ENCODE measurements at places on chromosomes 13 and 19.

DNA sequence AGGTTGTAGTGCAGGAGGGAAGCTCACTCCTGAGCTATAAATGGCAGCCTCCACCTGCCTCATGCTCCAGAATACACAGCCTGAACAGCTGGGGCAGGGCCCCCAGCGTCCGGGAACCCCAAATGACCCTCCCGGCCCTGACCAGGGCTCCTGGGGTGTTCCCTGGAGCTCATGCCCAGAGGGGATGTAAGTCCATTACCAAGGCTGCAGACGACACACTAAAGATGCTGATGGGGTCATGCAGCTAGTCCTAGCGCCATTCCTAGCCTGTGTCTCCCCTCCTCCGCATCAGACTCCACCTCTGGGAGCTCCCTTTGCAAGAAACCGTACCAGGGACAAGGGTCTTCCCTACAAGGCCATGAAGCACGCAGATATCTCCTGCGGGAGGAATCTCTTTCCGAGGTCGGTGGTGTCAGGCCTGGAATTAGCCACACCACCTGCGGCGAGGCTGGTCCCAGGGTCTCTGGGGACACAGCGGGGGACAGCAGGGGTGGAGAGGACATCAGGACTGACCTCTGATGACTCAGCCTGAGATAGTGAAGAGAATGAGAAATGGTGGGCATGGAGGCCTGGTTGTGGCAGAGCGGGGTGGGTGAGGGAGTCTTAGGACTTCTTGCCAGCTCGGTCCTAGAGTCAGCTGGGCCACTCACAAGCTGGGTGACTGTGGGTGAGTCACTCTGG is 11.9 kb upstream of the TPM4 start:
- no peak for DNase-seq

GRCh38 chr13:57716295-57716694 is 84.8 kb downstream of the PCDH17 start:
- no peak for DNase-seq

DNA sequence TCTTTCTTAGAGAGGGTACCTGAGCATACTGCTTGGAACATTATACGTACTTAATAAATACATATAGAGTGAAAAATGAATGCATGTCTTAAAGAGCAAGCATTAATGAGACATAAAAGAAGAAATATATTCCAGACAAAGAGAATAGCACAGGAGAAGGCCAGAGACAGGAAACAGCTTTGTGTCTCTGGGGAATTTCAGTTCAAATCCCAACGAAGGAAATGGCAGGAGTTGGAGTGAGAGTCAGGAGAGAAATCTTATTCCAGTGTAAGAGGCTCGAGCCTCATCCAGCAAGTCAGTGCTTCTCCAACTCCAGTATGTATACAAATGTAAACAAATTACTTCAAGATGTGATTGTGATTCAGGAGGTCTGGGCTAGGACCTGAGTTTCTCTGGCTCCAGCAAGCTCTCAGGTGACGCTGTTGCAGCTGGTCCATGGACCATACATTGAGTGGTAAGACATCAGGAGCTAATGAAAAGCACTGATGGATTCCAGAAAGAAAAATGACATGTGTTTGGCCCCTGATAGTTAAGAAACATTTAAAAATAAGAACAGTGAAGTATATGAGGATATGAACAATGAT is 108.2 kb downstream of the RAP2A start:
- DNase-seq, result no peak

- no peak for DNase-seq
Measured at GRCh38 chr13:110305949-110306339, 1.0 kb downstream of the COL4A1 start.

DNA sequence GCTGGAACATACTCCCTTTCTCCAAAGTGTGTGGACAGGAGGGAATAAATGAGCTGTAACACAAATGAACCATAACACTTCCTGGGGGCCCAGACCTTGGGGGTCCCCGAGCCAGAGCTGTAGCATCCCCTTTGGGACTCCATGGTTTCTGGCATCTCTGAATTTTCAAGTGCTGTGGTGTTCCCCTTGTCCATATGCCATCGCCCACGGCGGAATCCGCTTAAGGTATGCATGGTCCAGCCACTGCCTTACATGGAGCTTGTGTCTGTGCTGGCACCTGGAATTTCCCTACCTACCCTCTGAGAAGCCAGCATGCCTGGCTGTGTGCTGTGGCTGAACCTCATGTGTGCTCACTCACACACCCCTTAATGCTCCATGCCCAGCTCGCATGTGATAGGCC is 943.6 kb downstream of the SLITRK1 start:
- DNase-seq, result no peak

GRCh38 chr19:51521781-51522180 is 9.7 kb downstream of the SIGLEC6 start:
- DNase-seq, result no peak

GRCh38 chr19:17579661-17580244 is 24.3 kb downstream of the COLGALT1 start:
- peak; percentile 94 for DNase-seq

- DNase-seq, result peak; percentile 72
Measured at GRCh38 chr19:4866595-4867424, 657 bp downstream of the PLIN3 start.

- peak; percentile 60 for DNase-seq
Measured at GRCh38 chr19:34241513-34242337, 12.6 kb upstream of the GARRE1 start.

DNA sequence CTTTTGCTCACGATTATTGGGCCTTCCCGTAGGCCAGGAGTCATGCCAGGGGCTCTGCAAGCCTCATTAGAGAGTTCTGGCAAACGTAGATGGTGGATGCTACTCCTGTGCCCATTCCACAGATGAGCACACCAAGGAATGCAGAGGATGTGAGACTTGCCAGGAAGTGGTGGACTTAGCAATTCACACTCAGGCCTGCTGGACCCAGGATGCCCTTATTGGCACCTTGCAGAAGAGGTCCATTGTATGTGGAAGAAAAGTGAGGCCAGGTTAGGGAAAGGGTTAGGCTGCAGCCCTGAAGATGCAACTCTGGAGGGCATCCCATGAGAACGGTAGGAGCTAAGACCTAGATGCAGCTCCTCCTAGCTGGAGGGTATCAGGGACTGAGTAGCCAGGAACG is 5.9 kb downstream of the UNC13A start:
- DNase-seq, result no peak

DNA sequence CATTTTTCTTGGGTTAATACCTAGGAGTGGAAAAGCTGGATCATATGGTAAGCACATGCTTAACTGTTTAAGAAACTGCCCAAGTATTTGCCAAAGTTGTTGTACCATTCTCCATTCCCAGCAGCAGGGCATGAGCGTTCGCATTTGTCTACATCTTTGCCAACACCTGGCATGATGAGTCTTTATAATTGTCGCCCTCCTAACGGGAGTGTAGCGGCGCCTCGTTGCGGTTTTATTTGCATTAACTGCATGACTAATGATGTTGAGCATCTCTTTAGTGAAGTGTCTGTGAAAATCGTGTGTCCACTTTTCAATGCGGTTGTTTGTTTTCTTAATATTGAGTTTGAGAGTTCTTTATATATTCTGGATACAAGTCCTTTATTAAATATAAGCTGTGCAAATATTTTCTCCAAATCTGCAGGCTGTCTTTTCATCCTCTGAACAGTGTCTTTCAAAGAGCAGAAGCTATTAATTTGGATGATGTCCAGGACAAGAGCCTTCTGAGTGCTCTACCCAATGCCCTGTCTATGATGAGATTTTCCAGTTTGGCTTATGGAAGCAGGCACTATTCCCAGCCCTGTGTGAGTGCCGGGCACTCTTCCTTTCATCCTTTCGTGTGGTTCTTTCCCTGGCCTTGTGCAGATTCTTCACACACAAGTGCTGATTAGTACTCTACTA is 202.0 kb downstream of the FOXO1 start:
- DNase-seq, result no peak

DNA sequence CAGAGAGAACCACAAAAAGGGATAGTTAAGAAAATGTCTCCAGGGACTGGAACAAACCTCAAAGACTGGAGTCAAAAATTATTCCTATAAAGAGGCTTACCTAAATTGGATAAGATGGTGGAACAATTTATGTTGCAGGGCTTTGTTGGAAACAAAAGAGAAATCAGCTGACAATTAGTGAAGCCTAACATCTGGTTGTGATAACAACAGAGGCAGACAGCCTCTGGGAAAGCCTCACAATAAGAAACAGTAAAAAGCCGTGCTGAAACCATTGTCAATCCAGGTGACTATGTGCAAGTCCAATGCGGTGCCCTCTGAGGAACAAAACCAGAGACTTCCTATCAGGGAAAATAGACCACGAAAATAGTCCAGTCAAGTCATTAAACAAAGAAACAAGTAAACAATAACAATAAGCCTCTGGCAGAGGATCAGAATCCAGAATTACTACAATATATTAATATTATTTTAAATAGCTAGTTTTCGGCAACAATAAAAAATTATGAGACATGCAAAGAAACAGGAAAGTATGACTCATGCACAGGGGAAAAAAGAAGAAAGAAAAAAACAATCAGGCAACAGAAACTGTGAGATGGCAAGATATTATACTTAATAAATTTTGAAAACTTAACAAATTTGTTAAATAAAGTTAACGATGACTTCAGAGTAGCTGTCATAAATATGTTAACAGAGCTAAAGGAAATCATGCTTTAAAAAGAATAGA is 99.7 kb upstream of the RXFP2 start:
- DNase-seq, result no peak

DNA sequence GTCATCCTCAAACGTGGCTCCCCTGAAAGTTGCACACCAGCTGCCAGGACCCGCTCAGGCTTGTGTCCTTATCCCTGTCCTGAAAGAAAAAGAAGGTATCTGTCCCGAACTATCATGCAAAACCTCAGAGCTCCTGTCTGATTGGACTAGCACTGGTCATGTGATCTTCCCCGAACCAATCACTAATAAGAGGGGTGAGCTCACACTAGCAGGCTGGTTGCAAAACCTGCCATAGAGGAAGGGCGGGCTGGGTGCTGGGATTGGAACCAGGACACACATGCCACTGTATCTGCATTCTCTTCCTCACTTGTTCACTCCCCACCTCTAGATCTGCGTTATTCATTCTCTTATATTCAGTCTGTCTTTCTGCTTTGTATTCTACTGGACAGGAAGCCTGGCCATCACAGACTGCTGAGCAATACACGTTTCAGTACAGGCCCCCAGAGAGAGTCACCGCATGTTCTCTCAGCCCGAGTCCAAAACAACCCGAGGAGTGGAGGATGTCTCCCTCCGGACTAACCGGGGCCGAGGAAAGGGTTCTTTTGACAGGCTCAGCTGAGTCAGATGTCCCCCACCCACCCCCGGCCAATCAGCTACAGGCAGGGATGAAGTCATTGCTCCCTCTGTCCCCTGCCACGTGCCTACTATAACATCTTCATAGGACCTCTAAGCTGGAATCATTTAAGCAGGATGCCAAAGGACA is 97.7 kb downstream of the SIPA1L3 start:
- DNase-seq, result peak; percentile 92

DNA sequence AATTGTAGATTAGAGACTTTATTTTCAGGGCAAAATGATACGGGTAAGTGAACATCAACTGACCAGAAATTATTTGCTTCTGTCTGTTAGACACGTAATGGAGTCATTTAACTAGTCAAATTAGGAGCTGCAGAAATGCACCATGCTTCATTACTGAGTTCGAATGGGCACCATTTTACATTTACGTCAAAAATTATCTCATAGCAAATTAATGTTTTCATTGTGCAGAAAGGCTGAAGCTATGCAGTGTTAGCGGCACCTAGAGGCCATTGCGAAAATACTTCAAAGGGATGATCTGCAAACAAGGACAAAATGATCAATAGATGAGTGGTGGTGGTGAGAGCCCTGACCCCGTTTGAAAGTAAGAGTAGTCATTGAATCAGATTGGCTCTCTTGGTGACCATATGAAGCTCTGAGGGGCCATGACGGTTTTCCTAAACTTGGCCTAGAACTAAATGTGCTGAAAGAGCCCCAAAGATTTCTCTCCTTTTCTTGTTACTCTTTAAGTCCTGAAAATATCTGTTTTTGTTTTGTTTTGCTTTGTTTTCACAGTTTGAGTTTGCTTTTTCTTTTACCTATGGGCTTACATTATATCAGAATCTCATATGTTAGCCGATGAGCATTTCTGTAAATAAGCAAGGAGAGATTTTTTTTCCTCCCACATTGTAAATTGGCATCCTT is 277.9 kb downstream of the ZNF536 start:
- DNase-seq, result peak; percentile 76

DNA sequence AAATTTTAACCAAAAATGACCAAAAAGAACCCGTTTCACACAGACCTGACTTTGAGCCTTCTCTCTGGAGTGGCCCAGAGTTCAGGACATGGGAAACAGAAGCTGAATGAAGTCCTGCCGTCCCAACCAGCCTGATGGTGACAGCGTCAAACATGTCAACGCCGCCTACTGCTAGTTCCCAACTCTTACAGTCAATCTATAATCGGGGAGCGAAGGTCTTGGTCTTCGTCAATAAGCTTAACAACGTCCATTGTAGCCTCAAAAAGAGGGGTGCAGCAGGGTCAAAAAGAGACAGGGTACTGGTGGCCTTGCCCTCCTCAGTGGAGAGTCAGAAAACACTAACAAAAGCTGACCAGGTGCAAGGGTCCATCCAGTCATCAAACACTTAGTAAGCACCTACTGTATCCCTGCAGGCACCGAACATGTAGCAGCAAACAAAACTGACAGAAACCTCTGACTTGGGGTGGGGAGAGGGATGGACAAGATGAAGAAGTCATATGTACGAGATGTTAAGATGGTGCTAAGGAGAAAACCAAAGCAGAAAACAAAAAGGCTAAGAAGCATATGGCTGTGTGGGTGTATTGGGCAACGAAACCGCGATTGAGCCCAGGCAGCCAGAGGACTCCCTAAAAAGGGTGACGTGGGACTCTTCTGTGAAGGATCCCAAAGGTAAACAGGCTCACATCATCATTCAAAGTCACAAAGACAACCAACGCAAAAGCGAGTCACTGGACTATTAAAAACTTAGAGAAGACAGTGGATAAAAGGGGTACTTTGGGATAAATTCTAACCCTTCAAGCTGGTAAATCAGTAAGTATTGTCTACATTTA is 12.0 kb downstream of the MLLT1 start:
- no peak for DNase-seq

DNA sequence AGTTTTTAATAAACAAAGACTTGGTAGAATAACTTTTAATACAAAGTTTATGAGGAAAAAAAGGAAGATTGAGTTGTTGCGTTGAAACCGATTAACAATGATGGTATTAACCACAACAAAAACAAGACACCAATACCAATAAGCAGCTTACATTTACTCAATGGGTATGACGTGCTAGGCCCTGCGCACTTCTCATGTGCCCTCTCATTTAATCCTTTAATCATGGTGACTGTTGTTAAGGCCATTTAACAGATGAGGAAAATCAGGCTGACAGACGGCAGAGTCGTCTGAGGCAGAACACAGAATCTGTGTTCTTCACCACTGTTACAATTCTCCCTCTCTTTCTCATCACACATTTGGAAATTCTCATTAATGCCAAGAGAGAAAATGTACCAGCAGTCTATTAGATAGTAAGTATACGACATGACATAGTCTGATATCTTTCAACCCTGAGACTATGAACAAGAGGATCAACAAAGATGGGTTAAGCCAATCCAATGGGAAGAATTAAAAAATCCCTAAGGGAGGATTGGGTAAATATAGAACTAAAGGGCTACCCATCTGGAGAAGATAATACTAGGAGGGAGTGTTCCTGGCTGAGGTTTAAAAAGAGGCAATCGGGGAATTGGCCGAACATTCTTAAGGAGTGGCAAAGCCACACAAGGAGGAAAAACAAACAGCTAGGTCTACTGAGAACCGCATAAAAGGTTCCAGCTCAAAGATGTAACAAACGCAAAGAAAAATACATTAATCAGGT is 54.0 kb downstream of the DOCK9 start:
- DNase-seq, result peak; percentile 3

- DNase-seq, result peak; percentile 42
Measured at GRCh38 chr19:53958168-53958571, 4.6 kb upstream of the CACNG8 start.

- DNase-seq, result no peak
Measured at GRCh38 chr19:5463959-5464358, 8.7 kb downstream of the ZNRF4 start.

- DNase-seq, result no peak
Measured at GRCh38 chr13:85527316-85527715, 271.9 kb downstream of the SLITRK6 start.
